ENCODE measurements at places on chromosomes 12 and 14.

DNA sequence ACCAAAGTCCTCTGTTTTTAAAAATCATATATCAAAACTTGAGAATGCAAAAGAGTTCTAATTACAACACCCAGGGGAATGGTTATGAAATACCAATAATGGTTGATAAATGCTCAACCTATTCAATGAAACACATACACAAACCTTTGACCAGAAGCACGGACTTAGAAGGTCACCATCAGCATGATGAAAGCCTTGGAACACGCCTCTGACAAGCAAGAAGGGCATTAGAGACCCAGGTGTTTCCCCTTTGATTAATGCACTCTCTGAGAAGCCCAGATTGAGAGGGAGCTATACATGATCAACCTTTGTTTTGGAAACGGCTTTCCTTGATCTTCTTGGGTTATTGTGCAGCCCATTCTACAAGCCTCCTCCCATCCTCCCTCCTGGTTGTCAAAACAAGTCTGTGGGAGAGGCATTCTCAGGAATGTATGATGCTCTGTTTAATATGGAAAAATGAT, 69.0 kb downstream of the ZFP36L1 start:
- H3K27ac ChIP-seq, result no peak overlapping the region
- H3K4me3 ChIP-seq, result no peak overlapping the region
- no peaks in the 10 kb centered on the region for H3K27me3 ChIP-seq
- no peaks in the 10 kb centered on the region for H3K36me3 ChIP-seq
- H3K4me1 ChIP-seq, result no peaks in the 10 kb centered on the region

DNA sequence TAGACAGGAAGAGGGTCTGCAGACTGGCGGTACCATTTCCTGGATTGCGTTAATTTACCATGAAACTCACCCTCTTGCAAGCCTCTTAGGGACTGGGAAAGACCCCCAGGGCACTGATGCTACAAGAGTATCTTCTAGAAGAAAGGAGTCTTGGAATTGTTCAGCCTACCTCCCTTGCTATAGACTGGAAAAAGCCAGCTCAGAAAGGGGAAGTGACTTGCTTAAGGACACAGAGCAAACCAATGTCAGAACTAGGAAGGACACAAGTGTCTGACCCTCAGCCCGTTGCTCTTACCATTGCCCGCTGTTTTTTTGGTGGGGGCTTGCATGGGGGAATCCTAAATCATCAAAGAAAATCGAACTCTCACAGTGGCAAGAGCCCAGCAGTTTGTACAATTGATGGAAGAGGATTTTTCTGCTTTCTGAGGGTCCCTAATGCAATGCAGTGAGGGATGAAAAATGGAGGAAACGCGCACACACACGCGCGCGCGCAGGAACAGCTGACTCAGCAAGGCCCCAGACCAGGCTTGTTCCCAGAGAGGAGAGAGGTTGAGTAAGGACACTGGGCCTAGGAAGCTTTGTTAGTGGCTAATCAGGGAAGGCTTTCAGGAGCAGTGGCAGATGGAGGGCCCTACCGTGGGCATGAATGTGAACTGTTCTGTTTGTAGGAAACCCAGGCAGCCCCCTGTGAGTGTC, 50.9 kb downstream of the RIN3 start:
- DNase-seq, result peak; percentile 70
- H3K4me1 ChIP-seq, result peaks cover 3% of the 10 kb centered on the region
- H3K27me3 ChIP-seq, result no peaks in the 10 kb centered on the region
- peak overlapping the region; percentile 49 for H3K27ac ChIP-seq
- no peak overlapping the region for H3K4me3 ChIP-seq

- no peak for DNase-seq
- H3K4me3 ChIP-seq, result no peak overlapping the region
- no peak overlapping the region for H3K27ac ChIP-seq
- no peaks in the 10 kb centered on the region for H3K27me3 ChIP-seq
- H3K4me1 ChIP-seq, result no peaks in the 10 kb centered on the region
Observed at GRCh38 chr12:116672842-116673516, 64.9 kb downstream of the SPRING1 start.

DNA sequence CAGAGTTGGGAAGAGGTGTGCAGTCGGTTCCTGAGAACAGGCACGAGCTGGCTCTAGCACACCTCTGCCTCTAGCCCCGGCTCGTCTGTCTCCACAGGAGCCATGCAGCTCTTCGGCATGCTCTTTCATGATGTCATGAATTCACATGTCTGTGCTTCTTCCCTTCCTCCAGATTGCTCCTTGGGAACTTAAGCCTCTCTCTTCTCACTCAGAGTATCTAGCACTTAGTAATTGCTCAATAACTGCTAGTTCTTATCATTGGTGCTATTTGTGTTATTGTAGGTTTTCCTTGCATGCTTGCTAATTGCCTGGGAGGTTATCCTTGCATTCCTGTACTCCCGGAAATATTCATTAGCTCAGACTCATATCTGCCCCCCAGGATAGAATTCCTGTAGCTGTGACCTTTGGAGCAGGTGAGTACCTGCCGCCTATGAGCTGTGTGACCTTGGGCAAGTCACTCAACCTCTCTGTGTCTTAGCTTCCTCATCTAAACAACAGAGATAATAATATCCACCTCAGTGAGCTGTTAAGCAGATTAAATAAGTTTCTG, 19.5 kb downstream of the FAM181A start:
- H3K27me3 ChIP-seq, result no peaks in the 10 kb centered on the region
- H3K27ac ChIP-seq, result no peak overlapping the region
- H3K4me1 ChIP-seq, result no peaks in the 10 kb centered on the region

GRCh38 chr12:49014547-49014946, 4.0 kb downstream of the PRKAG1 start:
- H3K36me3 ChIP-seq, result no peaks in the 10 kb centered on the region
- no peak overlapping the region for H3K4me3 ChIP-seq
- H3K4me1 ChIP-seq, result no peaks in the 10 kb centered on the region
- no peaks in the 10 kb centered on the region for H3K27me3 ChIP-seq

GRCh38 chr12:89975574-89975973, 266.9 kb upstream of the ATP2B1 start:
- no peak overlapping the region for H3K4me3 ChIP-seq
- H3K4me1 ChIP-seq, result no peaks in the 10 kb centered on the region
- H3K36me3 ChIP-seq, result no peaks in the 10 kb centered on the region
- no peaks in the 10 kb centered on the region for H3K27me3 ChIP-seq
